ENCODE measurements at places on chromosomes 5 and 9. TPM values are rescaled to one million over a fixed set of nuclear protein-coding genes. Genes with fewer than 3 reads are reported as not detected.

NTRK2 gene
- total RNA-seq, result 0.02 TPM

GRCh38 chr5:57832875-57833274, 350.3 kb upstream of the ACTBL2 start:
- DNase-seq, result no peak

SOX30 gene
- total RNA-seq, result 0.17 TPM

DNA sequence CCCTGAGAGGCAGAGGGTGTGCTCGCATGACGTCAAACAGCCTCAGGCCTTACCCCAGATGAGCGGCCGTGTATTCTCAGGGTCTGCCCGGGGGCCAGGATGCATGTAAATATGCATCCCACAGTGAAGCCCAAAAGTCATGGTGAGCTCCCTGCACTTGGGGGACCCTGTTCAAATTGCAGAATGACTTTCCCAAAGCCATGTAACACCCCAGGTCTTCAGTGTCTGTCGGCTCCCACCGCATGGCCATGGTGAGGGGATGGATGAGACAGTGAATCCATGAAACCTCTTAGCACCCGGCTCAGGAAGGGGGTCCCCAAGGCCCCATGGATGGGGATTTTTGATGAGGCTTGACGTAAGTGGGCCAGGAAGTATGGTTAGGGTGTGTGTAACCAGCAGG, 9.3 kb upstream of the COL5A1 start:
- DNase-seq, result no peak

GRCh38 chr5:58681943-58682342, 99.1 kb downstream of the RAB3C start:
- no peak for DNase-seq

DNA sequence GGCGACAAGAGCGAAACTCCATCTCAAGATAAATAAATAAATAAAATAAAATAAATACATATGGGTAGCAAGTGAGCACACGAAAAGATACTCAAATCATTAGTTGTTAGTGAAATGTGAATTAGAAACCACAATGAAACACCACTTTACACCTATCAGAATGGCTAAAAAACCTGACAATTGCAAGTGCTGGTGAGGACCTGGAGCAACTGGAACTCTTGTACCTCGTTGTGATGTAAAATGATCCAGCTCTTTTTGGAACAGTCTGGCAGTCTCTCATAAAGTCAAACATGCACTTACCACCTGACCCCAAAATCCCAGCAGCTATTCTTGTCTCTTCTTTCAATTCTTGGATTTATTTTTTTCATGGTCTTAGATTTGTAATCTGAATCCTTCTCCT, 69.2 kb upstream of the FBXW11 start:
- no peak for DNase-seq

NDUFA8 gene
- 33.6 TPM for total RNA-seq

- no peak for DNase-seq
Observed at GRCh38 chr5:19880458-19880857, 107.5 kb downstream of the CDH18 start.

DNA sequence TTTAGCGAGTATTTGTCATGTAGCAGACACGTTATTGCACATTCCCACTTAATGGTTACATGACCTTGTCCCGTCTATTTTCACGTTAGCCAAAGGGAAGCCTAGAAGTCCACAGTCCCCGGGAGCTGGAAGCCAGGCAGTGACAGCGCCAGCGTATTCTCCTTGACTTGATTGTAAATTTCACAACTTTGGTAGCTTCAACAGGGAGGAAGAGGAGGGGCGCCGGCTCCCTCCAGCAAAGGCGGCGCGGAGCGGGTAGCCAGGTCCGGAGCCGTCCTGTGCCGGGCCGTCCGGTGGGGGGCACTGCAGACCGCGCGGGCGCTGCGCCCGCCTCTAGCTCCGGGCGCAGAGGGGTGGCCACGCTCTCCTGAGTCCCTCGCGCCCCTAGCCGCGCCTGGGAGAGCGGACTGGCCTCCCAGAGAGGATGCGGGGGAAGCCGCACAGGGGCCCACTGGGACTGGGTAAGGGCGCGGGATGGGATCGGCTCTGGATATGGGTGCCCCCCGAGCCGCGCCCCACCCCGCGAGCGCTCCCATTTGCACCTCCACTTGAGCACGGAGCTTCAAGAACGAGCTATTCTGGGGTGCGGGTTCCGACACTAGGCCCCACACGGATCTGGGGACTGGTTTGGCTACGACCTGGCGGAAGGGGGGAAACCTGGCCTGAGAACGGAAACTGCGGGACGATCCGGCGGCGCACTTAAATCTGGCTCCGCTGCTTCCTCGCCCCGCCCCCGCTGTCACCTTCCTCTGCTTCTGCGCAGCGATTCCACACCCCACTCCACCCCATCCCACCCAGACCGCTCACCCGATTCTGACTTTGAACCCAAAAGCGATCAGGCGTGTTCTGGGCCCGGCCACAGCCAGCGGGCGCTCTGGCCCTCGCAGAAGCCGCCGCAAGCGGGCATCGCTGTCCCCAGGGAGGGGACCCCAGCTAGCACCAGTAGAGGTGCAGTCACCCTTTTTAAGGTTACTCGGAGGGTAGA, 23.8 kb downstream of the KLF4 start:
- peak; percentile 89 for DNase-seq

DNA sequence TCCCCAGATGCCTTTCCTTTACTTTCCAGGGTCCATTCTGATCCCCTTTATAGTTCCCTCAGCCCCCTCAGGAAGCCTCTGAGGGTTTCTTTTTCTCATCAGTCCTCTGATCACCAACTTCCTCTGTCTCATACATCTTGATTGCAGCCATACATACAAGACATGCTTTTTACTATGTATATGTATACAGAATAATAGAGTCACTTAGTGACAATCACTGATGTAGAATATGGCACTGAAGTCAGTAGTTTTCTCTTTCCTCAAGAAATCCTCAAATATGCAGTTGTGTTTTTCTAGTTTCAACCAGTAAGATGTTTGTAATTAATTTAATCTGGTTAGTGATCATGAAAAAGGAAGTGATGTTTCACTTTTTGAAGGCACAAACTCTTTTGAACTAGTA, 364.1 kb downstream of the MAN2A1 start:
- DNase-seq, result no peak

Measured in neural progenitor cell (in vitro differentiated cells).